ENCODE measurements at places on chromosomes 7 and 10.
A peak's percentile ranks its signal among the peaks of the same experiment; 100 is the strongest.

GRCh38 chr10:102656791-102657371, 12.6 kb downstream of the TRIM8 start:
- no peak for DNase-seq

DNA sequence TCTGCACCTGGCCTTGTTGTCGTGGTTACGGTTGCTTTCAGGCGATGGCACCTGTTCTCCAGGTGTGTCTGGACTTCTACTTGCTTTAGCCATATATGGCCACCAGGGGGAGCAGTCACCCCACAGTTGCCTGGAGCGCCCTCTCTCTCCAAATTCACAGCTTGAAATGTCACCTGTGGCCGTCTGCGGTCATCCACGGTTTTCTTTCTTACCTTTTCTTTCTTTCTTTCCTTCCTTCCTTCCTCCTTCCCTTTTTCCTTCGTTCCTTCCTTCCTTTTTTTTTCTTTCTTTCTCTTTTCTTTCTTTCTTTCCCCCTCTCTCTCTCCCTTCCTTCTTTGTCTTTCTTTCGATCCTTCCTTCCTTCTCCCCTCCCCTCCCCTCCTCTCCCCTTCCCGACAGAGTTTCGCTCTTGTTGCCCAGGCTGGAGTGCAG, 150.5 kb upstream of the VKORC1L1 start:
- peak; percentile 73 for DNase-seq

- DNase-seq: no peak
These were observed 365.3 kb upstream of the IGFBP3 start for GRCh38 chr7:46286356-46286755.

GRCh38 chr7:17305387-17306171, 7.1 kb downstream of the AHR start:
- no peak for DNase-seq

DNA sequence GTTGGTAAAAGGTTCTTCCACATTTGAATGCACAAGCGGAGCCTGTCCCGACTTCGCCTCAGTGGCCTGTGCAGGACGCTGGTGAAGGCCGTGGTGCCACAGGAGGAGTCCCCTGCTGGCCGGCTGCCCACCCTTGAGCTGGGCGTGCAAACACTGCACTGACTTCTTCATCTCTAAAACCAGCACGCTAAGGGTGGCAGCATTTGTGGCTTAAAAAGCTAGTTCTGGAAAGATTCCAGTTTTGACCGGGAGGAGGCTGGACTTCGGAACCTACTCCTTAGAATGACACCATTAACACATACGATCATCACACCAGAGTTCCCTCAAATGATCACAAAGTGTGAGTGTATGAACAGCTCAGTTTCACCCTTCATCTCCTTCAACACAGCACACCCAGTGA, 102.4 kb downstream of the SMURF1 start:
- no peak for DNase-seq

- no peak for DNase-seq
These were observed 395.6 kb downstream of the TNS3 start for GRCh38 chr7:47186316-47186715.

DNA sequence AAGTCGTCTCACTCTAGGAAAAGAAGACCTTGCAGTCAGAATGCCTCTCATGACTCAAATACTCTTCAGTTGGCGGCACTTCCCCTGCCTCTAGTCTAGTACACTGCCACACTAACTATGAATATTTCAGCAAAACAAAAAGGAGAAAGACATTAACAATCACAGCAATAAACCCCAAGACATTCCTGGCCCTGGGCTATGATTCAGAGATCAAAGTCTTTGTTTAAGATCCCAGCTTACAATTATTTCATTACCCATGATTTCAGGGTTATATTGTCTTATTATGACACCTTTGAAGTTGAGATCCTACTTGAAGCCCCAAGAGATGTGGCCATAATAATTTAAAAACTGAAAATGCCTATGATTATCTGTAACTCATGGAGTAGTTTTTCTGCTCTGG, 597.5 kb downstream of the REEP3 start:
- DNase-seq: no peak

- no peak for DNase-seq
These were observed 16.5 kb downstream of the CREB3L2 start for GRCh38 chr7:137985253-137985896.

GRCh38 chr7:33039257-33039902, 23.2 kb downstream of the NT5C3A start:
- no peak for DNase-seq
